ENCODE measurements at places on chromosomes 7 and 10.

GRCh38 chr7:74479961-74480829 lies 26.5 kb downstream of the GTF2IRD1 start:
- DNase-seq, result peak; percentile 69

- DNase-seq, result peak; percentile 89
Measured at GRCh38 chr10:51074238-51075028, at the start of gene PRKG1. PRKG1 (plus strand) TSS chr10:51074487.

GRCh38 chr7:12303495-12303894 lies 92.4 kb downstream of the TMEM106B start:
- no peak for DNase-seq

GRCh38 chr10:13847201-13847631 lies 260.5 kb downstream of the PRPF18 start:
- no peak for DNase-seq

DNA sequence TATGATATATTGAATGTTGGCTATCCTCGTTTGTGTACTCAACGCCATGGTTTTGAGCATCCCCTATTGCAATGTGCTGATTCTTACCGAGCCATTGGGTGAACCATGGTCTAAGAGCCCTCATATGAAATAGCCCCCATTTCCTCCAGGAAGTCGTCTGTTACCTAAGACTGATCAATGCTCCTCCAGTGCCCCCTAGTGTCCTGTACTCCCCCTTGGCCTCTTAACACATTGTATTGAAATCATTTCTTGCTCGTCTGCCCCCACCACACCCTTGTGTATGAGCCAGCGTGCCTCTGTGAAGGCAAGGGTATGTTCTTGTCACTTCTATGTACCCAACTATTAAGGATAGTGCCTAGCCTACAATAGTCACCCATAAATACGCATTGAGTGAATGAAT lies 11.2 kb upstream of the SLC35B4 start:
- peak; percentile 53 for DNase-seq

- DNase-seq, result no peak
Measured at GRCh38 chr10:133420028-133420427, 4.4 kb downstream of the SPRN start.

GRCh38 chr7:155071916-155072571 lies 1.9 kb downstream of the HTR5A start:
- no peak for DNase-seq

DNA sequence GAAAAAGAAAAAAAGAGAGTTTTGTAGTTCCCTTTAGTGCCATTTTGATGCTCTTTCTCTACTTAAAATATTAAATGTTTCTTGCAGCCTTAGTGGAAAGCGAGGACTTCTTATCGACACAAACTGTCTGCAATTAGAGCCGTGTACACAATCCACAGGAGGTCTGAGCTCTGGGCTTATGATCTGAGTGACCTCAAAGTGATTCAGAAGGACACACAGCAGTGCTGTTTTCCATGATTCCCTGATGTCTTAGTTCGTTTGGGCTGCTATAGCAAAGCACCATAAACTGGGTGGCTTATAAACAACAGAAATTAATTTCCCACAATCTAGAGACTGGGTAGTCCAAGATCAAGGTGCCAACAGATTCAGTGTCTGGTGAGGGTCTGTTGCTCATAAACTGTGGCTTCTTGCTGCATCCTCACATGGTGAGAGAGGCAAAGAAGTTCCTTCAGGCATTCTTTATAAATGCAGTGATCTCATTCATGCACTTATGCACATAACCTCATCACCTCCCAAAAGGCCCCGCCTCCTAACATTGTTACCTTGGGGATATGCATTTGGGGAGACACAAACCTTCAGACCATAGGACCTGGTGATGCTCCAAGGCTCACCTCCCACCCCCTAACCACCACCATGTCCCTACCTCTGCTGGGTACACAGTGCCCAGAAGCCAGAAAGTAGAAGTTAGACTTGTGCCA lies 204.5 kb upstream of the GHITM start:
- DNase-seq, result no peak

DNA sequence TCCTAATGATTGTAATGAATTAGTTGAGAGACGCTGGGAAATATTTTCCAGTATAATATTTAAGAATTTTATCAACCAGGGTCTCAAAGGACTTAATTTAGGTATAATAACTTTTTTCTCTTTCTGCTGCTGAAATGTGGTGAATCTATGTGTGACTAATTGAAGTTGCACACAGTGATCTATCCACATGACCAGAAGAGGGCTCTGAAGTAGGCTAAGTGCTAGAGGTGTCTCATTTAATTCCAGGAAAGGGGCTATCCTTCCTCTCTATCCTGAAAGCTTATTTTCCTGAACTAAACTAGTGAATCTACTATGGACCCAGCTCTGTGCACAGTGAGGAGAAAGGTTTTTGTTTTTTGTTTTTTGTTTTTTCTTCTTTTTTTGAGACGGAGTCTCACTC lies 294.4 kb upstream of the MYO3A start:
- DNase-seq, result no peak

DNA sequence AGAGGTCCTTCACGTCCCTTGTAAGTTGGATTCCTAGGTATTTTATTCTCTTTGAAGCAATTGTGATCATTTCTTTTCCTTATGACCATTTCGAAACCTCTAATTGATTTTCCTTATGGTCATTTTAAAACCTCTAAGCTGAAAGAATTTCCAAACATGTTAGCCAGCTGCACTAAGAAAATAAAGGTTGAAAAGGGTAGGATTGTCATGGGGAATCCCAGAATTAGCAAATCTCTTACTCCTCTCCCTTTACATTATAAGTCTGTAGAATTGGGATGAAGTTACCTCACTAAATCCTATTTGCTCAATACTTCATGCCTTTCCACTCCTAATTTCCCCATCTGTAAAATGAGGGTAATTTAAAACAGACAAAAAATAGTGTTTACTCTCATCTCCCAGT lies 79.5 kb downstream of the FAM185A start:
- no peak for DNase-seq

DNA sequence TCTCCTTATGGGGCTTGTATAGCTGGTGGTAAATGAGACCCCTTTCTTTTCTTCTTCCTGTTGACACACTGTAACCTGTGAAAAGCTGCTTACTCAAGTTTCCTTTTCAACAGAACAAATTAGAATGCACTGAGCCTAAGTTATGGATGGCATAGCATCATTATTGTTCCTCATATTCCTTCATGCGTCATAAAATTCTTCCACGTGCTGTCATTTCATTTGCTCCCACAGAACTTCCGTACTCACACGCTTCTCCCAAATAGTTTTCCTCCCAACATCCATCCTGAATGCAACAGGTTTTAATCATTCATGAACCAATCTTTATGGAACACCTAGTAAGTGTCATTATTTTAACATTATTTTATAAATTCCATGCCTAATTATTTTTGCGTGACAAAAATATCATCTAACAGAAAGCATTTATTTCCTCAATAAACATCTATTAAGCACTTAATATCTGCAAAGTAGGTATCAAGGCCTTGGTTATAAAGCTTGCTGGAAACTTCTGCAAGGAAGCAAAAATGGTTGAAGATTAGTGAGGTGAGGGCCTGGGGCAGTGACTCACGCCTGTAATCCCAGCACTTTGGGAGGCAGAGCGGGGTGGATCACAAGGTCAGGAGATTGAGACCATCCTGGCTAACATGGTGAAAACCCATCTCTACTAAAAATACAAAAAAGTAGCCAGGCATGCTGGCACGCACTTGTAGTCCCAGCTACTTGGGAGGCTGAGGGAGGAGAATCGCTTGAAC lies 18.9 kb upstream of the SEPTIN7 start:
- DNase-seq, result no peak

- no peak for DNase-seq
Measured at GRCh38 chr10:97117372-97117771, 68.4 kb downstream of the SLIT1 start.

- no peak for DNase-seq
Measured at GRCh38 chr10:62690703-62691102, 113.8 kb upstream of the ADO start.

GRCh38 chr10:62727934-62728333 lies 76.6 kb upstream of the ADO start:
- DNase-seq, result no peak
